ENCODE measurements at places on chromosomes 12 and 14.

DNA sequence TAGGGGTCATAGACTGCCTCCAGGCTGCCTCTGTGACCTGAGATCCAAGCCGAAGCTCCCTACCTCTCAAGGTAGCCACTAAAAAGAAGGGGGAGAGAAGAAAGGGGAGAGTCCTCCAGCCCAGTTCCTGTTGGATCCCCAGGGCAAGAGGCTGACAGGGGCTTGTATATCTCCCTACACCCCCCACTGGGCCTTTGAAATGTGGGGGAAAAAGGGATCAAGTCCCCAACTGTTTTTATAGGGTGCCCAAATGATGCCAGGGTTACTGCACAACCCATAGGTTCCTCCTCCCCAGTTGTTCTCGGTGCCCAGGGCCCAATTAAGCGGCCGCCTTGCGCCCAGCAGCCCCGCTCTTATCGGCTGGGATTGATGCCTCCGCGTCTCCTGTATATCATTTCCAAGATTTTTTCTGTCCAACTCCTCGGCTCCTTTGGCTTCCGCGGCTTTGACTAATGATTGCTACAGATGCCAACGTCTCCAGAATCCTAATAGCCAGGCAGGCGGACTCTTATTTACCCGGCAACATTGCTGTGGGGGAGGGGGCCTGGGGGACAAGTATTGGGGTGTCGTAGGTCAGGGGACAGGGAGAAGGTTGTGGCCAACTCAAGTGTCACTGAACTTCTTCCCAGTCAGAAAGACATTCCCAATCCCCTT, 7.6 kb upstream of the HOXC4 start:
- DNase-seq: no peak

GRCh38 chr12:3692616-3693365, 60.1 kb downstream of the CRACR2A start:
- DNase-seq: no peak

DNA sequence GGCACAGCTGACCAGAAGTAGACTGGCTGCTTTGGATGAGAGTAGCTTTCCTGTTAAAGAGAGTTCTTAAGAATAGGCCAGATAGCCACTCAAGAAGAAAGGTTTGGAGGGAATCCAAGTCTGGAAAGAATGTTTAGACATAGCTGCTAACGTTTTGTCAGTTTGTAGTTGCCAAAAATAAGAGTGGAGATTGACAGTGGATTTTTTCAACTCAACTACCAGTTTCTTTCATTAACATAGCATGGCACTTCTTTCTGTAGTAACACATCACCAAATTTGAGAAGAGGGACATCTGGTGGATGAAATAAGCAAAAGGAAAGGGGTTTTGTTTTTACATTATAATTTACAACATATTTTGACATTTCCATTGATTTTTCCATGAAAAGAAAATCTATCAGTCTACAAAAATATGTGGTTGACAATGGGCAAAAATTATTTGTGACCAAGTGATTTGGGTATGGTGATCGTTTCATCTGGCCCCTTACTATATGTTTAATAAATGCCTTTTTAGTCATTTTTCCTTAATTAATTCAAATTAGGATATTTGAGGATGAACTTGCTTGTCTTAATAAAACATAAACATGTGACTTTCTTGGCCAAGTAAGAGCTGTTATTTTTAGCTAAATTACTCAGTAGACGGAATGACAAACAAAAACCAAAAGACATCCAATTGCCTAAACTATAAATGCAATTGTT, 71.1 kb downstream of the PTPRR start:
- no peak for DNase-seq

- no peak for DNase-seq
These were observed 52.9 kb upstream of the SLC35F4 start for GRCh38 chr14:57918791-57919190.

DNA sequence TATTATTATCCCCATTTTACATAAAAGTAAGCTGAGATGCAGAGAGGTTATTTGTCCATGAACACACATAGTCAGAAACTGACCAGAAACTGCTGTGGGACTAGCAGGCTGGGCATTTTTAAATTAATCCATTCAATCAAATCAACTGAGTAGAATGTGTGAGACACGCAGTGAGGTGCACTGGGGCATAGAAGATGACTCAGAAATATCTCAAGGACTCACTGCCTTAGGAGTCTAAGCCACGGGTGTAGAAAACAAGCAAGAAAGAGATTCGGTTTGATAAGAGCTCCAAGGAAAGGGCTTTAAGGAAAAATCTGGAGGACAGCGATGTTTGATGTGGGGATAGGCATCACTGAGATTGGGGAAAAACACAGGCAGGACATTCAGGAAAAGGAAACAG, 127.8 kb downstream of the ANO2 start:
- no peak for DNase-seq

GRCh38 chr12:25130741-25131188, 64.2 kb downstream of the DNAI7 start:
- DNase-seq: no peak

- no peak for DNase-seq
These were observed 51.0 kb downstream of the WDHD1 start for GRCh38 chr14:54975856-54976255.

DNA sequence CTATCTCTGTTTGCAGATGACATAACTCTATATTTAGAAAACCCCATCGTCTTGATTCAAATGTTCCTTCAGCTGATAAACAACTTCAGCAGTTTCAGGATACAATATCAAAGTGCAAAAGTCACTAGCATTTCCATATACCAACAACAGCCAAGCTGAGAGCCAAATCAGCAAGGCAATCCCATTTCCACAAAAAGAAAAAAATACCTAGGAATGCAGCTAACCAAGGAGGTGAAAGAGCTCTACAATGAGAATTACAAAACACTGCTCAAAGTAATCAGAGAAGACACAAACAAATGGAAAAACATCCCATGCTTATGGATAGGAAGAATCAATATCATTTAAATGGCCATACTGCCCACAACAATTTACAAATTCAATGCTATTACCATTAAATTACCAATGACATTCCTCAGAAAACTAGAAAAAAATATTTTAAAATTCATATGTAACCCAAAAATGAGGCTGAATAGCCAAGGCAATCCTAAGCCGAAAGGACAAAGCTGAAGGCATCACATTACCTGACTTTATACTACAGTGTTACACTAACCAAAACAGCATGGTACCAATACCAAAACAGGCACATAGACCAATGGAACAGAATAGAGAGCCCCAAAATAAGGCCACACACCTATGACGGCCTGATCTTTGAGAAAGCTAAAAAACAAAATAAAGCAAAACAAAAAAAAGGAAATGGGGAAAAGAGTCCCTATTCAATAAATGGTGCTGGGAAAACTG, 901.7 kb downstream of the LRFN5 start:
- DNase-seq: no peak

- no peak for DNase-seq
These were observed 6.0 kb upstream of the CIROP start for GRCh38 chr14:23110579-23111365.

DNA sequence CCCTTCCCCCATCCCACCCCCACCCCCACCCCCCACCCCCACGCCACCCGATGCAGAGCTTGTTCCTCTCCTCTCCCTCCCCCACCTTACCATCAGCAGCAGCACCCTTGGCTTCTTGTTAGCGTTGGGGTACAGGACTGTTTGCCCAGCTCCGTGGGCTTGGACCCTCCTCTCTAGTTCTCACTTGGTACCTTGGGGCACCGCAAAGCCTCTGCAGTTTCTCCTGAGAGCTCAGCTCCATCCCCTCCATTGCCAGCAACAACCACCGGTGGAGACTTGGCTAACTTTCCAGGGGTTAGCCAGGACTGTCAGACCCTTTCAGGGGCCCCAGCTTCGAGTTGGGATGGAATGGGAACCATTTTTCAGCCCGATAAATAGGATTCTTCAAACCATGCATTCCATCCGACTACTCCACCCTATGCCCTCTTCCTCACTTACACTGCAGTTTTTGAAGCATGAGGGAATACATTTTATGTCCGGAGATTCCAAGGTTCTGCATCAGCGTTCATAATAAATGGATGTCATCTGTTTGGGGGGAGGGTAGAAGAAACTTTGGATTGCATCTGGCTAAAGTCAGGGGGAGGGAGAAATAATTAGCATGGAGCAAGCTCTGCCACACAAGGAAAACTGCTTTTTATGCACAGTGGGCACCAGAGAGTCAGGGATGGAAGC, 1.1 kb downstream of the SCN8A start:
- peak; percentile 68 for DNase-seq

DNA sequence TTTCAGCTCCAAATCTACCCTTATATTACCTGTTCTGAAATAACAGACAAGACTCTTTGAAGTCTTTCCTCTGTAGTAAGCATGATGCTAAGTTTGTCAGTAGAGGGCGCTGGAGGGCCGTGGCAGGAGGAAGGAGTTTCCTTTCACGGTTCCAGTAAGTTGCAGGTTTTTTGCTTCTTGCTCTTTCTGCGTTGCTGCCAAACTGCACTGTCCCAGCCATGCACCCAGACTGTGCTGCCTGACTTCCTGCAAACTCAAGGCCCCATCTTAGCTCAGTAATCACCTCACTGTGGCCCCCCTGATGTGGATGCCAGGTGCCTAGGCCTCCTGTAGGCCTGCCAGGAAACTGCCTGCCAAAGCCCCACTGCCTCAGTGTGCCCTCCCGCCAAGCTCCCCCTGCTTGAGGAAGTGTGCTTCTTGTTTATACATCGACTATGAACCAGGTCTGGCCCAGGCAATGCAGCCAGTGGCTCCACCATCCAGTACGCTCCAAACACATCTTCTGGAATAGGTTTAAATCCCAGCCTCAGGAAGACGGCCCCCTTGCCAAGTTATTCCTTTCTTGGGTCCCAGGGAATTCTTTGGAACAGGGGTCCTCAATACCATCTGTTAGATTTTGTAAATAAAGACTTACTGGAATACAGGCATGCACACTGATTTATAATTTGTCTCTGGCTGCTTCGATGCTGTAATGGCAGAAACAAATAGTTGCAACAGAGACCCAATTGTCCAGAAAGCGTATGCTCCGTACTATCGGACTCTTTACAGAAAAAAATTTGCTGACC, 193.7 kb upstream of the LRIG3 start:
- DNase-seq: peak; percentile 35

- DNase-seq: no peak
These were observed 176.3 kb upstream of the PARP11 start for GRCh38 chr12:4049298-4050080.

DNA sequence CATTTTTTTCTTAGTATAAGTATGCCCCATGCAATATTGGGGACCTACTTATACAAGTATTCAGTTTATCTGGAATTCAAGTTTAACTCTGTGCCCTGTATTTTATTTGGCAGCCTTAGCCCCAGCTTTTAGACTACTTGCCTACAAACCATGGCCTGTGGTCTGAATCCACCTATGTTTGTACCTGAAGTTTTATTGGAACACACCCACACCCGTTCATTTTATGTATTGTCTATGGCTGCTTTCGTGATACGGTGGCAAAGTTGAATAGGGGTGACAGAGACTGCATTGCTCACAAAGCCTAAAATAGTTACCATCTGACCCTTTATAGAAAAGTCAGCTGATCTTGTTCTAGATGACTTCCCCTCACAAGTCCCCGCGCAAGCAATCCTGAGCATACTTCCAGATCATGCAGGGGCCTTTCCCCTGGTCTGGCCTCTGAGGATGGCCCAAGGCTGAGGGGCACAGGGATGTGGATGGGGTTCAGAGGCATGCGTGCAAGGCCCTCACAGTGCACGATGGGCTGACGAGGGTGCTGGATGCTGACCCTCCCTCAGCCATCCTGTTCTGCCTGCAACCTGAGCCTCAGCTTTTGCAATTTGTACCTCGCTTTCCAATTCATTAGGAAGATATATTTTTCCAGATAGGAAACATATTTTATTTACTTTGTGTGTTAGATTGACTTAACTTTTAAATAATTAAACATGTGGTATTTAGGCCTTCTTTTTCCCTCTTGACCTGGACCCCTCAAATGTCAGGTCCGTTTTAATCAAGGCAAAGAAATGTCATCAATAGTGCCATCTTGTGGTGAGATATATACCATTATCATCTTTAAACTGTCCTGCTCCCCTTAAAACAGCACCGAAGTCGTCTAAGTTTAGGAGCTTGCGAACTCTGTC, 527.3 kb upstream of the CCDC196 start:
- no peak for DNase-seq

DNA sequence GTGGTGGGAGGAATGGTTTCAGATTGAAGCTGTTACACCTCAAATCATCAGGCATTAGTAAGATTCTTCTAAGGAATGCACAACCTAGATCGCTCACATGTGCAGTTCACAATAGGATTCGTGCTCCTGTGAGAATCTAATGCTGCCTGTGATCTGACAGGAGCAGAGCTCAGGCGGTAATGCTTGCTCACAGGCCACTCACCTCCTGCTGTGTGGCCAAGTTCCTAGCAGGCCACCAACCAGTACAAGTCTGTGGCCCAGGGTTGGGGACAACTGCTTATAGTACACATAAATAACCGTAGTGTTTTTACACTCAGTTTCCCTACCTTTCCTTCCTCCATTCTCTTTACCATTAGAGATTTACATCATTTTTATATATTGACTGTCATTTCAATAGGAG, 121.4 kb downstream of the SLCO1B3 start:
- no peak for DNase-seq

GRCh38 chr14:92549859-92550230, 36.3 kb downstream of the RIN3 start:
- DNase-seq: no peak

- no peak for DNase-seq
These were observed 12.2 kb upstream of the SLC7A8 start for GRCh38 chr14:23195552-23196101.

GRCh38 chr12:13992585-13992984, 11.2 kb upstream of the GRIN2B start:
- DNase-seq: no peak

DNA sequence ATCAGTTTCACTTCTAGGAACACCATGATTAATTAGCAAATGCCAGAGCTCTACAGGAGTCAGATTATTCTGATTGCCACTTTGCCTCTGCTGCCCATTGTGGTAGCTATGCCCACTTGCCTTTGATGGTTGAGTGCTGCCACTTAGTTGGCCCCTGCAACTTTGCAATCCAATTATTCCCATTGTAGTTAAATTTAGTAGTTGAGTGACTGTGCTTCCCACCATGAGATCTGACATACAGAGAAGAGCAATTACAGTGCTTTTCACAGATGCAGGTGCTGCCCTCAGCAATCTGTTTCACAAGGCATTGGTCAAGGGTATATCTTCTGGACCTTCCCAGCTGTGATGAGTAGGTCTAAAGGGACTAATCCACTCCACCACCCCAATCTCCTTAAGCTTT, 468.4 kb upstream of the RGS6 start:
- no peak for DNase-seq

GRCh38 chr12:96241431-96241830, 47.3 kb downstream of the ELK3 start:
- DNase-seq: no peak

GRCh38 chr12:131323879-131324278, 370.2 kb downstream of the ADGRD1 start:
- DNase-seq: no peak
